ENCODE measurements at places on chromosomes 4 and X.
A peak's percentile ranks its signal among the peaks of the same experiment; 100 is the strongest.

DNA sequence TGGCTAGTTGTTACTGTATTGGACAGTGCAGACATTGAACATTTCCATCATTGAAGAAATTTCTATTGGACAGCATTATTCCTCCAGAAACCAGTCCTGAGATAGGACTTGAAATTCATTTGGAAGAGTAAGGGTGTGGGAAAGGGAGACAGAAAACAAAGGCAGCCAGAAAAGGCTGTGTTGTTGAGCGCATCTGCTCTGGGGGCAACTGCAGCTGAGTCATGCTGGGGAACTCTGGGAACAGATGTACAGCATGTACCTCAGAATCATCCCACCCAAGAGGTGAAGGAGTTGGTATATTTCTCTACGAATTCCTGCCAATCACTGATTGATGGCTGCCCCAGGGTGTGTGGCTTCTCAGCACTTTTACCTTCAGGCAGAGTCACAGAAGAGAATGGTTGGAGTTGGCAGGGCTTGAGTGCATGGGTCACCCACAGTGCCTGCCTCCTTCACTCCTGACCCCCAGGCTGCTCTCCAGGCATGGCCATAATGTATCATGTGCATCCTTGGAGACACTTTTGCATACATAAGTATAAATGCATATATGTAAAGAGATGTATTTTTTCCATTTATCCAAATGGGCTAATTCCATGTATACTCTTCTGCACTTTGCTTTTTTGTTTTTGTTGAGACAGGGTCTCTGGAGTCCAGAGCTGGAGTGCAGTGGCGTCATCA is 39.4 kb downstream of the GEMIN8 start:
- no peak for DNase-seq

- DNase-seq: no peak
Observed at GRCh38 chr4:158159718-158160094, 13.1 kb downstream of the GASK1B start.

GRCh38 chr4:41897698-41898097 is 37.5 kb upstream of the TMEM33 start:
- DNase-seq: no peak

- DNase-seq: no peak
Observed at GRCh38 chr4:102388611-102389010, 43.3 kb upstream of the SLC39A8 start.

DNA sequence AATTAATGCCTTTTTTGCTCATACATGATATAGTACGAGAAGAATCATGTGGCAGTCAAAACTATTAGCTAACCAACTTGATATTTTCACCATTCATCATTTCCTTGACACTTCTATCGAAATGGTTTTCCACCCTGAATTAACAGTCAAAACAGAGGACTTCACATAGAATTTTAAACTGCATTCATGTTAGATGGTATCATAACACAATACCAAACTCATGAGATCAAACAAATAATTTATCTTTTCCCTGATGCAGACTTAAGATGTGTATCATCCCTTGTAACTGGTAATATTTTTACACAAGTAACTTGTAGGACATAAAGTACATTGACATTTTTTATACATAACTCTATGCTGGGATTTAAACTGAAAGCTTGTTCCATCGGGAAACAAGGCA is 18.2 kb upstream of the ANTXR2 start:
- DNase-seq: no peak

- DNase-seq: no peak
Observed at GRCh38 chrX:17627026-17627425, 110.3 kb upstream of the SCML1 start.

DNA sequence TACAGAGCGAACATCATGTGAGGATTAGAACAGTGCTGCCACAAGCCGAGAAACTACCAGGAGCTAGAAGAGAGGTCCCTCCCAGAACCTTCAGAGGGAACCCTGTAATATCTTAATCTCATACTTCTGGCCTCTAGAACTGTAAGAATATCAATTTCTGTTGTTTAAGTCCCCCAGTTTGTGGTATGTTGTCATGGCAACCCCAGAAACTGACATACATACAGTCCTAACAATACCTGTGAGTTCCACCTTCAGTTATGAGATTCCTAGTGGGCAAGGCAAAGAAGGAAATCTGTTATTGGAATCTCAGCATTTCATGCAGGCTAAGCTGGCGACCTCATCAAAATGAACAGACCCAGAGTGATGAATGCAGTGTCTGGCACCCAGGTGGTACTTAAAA is 42.5 kb downstream of the ZBTB49 start:
- DNase-seq: no peak

DNA sequence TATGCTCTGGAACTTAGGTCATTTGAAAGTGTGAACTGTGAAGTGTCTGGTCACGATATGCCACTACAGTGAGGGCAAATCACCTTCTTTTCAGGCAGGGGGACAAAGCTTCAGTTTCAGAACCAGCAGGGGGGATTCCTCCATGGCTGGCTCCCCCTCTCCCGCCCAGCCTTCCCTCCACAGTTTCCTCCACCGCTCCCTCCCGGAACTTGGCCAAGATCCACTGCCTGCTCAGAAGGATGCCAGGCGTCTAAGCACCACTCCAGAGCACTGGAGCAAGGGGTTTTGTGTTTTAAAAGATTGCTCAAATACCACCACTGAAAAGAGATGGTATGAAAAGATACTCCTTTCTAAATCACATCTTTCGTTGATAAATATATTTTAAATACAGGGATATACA is 126.9 kb downstream of the ELOVL6 start:
- no peak for DNase-seq

DNA sequence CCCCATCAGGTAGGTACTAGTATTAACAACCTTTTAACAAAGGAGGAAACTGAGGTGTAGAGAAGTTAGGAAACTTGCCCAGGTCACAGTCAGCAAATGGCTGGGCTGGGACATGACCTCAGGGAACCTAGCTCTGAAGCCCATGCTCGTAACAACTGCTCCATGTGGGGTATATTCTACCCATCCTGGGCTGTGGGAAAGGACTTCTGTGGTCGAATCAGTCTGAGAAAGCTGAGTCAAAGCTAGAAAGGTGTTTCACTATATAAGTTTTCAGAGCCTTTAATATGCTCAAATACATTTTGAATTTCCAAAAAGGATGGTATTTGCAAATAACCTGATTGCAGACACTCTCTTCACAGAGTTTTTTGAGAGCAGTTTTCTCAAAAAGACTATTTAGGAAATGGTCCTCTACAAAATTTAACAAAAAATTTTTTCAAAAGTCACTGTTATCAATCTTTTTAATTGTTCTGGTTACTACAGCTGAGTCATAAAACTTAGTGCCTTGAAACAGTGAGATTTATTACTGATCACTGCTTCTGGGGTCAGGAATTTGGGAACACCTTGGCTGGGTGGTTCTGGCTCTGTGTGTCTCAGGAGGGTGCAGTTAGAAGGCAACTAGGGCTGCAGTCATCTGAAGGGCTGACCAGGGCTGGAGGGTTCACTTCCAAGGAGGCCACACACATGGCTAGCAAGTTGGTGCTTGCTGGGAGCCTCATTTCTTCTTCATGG is 53.6 kb downstream of the NSG1 start:
- no peak for DNase-seq

GRCh38 chrX:14290335-14290734 is 239.0 kb upstream of the GLRA2 start:
- DNase-seq: no peak

DNA sequence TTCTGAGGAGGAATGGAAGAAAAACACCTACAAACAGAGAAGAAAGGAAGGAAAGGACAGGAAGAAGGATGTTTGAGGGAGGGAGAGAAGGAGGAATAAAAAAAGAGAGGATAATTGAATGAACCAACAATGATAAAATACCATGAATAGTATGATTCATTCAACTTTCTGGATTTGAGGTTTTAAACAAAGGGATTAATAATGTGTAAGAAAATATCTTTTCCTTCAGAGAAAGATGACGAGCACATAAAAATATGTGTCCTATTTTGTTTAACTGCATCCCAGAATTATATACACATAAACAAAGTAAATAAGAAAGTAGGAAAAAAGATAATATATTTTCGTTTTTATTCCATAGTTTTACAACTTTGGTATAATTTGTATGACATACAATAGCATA is 1380.4 kb downstream of the STIM2 start:
- no peak for DNase-seq

GRCh38 chr4:151643564-151643963 is 117.2 kb downstream of the GATB start:
- no peak for DNase-seq

GRCh38 chrX:29071525-29072320 is 484.5 kb downstream of the IL1RAPL1 start:
- no peak for DNase-seq

DNA sequence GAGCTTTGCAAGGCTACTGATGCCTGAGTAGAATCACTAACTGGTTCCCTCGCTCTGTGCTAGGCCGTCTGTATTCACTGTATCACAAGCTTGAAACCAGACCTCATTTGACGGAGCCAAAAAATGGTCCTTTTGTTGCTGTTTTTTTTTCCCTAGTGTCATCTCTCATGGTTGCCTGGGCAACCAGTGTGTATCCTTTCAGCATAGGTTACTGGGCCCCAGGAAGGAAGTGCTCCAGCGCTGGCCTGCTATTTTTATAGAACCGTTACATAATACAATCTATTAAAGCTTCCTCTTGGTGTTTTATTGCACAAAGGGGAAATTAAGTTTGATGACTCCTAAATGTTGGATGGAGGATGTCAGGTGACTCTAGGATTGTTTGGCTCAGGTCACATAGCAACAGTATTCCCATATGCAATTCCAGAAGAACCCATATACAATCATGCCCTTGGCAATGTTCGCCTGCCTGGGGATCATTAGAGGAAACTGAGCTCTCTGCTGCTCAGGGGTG is 220.4 kb downstream of the SPRY1 start:
- DNase-seq: no peak

DNA sequence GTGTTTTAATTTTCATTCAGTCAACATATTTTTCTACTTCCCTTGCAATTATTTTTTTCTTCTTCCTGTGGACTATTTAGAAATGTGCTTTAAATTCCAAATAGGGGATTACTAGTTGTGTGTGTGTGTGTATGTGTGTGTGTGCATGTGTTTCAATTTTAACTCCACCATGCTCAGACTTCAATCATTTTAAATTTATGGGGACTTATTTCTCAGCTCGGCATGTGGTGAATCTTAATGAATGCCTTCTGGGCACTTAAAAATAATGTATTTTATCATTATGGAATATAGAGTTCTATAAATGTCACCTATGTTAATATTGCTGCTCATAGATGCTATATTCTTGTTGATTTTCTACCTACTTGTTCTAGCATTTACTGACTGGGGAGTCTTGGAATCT is 465.6 kb upstream of the PRKX start:
- DNase-seq: no peak

DNA sequence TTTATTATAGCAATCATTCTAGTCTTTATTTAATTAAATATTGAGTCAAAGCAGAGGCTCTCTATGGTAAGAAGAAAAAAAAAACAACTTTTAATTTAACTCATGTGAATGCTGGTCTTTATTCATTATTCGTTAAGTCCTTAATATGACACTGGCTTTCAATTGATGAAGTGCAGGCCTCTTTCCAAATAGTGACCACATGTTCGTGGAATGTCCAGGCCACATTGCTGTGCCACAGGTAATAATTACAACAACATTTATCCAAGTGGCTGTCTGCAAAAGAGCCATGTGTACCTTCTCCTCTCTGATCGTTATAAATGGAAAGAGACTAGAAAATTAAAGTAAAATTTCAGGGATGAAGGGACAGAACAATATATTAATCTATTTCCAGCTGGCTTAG is 220.1 kb upstream of the PABPC4L start:
- DNase-seq: no peak

GRCh38 chr4:122329876-122330565 is 48.8 kb upstream of the ADAD1 start:
- DNase-seq: no peak

- no peak for DNase-seq
Observed at GRCh38 chrX:149476513-149476912, 28.6 kb downstream of the IDS start.

GRCh38 chrX:144918936-144919335 is 328.4 kb upstream of the SPANXN1 start:
- no peak for DNase-seq

DNA sequence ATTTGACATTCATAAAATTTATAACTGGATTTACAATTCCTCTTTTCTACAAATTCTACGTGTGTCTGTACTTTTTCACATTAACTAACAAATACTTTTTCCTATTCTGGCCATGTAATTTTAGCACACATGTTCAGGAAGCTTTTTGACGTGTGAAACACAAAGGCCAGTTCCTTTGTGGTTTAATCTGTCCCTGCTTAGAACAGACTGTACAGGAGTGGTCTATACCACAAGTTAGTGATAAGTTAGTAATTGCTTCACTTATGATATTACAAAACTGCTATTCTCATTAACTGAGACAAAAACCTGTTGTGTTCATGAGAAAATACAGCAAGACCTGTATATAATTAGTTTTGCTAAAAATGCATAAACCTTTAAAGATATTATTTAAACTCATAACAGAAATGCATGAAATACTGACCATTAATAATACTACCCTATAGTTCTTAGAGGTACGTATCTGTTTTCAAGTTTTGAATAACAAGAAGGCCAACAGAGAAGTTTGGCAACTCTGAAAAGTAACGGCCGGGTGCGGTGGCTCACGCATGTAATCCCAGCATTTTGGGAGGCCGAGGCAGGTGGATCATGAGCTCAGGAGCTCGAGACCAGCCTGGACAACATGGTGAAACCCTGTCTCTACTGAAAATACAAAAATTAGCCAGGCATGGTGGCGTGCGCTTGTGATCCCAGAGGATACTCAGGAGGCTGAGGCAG is 13.7 kb upstream of the AREG start:
- no peak for DNase-seq

DNA sequence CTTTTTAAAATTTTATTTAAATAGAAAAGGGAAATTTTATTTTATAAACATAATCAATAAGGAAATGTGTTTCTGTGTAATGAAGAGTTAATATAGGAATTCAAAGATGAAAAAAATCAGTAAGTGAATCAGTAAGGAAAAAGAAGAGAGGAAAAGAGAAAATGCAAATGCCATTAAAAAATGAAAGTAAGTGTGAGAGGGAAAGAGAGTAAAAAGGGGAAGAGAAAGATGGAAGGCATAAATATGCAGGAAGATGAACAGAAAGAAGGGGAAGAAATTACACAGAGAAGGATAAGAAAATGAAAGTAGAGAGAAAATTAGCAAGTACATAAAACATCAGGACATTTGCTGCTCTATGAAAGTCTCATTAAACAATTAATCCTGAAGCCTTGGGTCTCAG is 349.9 kb downstream of the FSTL5 start:
- no peak for DNase-seq

- DNase-seq: peak; percentile 46
Observed at GRCh38 chr4:174120446-174121295, 162.8 kb downstream of the FBXO8 start.

GRCh38 chr4:8387615-8388527 is 52.7 kb downstream of the ACOX3 start:
- no peak for DNase-seq
